ENCODE measurements at places on chromosomes 12 and 14.

GRCh38 chr12:24475337-24475736 is 473.6 kb downstream of the BCAT1 start:
- DNase-seq, result no peak

- no peak for DNase-seq
Observed at GRCh38 chr14:67908052-67908754, 88.6 kb downstream of the RAD51B start.

- DNase-seq, result no peak
Observed at GRCh38 chr12:108777156-108777555, 45.8 kb upstream of the CORO1C start.

- no peak for DNase-seq
Observed at GRCh38 chr12:71393625-71394024, 46.0 kb upstream of the LGR5 start.

GRCh38 chr14:37573356-37573755 is 21.7 kb downstream of the FOXA1 start:
- DNase-seq, result no peak

DNA sequence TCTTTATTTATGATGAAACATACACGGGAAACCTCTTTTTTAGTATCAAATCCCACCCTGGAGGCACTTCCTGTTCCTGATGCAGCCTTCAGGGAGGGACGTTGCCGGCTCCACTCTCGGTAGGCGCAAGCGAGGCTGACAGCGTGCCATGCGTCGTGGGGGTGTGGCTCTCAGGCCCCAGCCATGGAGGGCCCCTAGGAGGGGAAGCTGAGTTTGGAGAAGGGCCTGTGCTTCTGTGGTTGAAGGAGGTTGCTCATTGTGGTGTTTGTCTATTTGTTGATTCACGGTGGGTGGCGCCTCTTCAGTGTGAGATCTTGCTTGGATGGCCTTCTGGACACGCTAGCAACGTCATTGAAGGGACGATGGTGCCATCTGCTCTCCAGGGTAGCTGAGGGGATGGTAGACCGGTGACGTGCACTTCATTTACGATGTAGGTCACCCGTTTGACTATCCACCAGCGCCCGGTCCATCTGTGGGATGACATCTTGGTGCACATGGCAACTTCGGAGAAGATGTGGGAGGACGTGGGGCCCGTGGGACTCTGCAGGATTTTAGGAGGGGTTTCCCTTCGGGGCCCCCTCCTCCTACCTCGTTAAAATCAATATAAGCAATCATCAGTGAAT is 126.3 kb upstream of the RTL1 start:
- DNase-seq, result no peak

DNA sequence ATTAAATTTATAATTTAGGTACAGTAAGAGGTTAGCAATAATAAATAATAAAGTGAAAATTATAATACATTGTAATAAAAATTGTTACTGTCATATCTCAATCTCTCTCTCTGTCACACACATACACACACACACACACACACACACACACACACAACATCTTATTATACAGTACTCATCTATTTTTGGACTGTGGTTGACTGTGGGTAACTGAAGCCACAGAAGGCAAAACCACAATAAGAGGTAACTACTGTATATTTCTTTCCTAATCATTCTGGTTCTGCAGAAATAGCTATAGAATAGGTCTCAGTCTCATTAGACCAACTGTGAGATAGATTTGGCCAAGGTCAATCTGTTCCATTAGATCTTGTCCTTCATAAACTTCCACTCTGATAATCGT is 33.1 kb upstream of the PTPRO start:
- no peak for DNase-seq

- DNase-seq, result no peak
Observed at GRCh38 chr12:39277416-39277815, 165.5 kb downstream of the KIF21A start.

GRCh38 chr14:99224116-99224910 is 47.7 kb downstream of the BCL11B start:
- DNase-seq, result no peak

GRCh38 chr12:78958941-78959340 is 94.4 kb downstream of the SYT1 start:
- no peak for DNase-seq

DNA sequence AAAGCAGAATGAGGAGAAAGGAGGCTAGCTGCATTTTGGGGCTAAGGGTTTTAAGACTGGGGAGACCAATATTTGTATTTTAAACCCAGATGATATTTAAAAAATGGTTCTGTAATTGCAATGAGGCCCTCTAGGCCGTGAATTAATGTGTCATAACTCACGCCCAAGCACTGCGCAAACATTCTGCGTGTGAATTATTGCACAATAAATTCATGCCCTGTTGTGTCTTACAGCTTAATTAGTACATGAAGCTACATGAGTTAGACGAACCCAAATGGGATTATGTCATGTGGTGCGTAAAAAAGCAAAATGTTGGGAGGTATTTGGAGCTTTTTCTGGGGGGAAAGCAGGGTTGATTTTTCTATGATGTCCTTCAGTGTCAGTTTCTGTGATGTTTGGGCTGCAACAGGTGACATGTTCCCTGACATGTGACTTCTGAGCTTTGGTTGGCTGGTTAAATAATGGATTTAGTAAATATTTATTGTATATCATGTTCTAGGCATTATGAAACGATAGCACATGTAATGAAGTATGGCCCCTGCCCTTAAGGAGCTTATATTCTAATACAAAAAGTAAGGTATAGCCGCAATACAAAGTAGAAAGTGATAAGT is 30.4 kb upstream of the CISTR start:
- DNase-seq, result no peak

- DNase-seq, result no peak
Observed at GRCh38 chr14:65077318-65077717, 25.0 kb downstream of the MAX start.

GRCh38 chr12:117695956-117696355 is 272.8 kb downstream of the KSR2 start:
- no peak for DNase-seq

DNA sequence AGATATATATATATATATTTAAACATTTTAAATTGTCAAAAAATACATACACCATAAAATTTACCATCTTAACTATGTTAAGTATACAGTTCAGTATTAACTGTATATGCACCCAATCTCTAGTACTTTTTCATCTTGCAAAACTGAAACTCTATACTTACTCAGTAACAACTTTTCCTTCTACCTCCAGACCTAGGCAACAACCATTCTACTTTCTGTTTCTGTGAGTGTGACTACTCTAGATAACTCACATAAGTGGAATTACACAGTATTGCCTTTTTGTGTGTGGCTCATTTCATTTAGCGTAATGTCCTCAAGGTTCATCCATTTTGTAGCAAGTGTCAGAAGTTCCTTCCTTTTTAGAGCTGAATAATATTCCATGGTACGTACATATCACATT is 8.2 kb downstream of the FAM234B start:
- no peak for DNase-seq

DNA sequence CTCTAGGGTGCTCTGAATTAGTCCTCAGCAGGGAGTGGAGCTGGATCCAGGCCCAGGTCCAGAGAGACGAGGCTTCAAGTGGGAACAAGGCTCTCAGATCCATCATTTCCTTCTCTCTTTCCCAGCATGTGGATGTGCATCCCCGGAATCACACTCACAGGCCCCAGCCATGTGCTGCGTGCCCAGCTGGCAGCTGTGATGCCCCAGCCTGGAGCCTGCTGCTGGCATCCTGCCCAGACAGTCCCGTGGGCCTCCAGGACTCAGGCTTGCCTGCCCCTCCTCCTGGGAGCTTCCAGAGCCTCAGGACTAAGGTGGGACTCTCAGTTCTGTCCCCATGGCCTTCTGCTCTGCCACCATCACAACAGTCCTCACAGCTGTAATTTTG is 6.2 kb upstream of the KRT84 start:
- DNase-seq, result no peak

DNA sequence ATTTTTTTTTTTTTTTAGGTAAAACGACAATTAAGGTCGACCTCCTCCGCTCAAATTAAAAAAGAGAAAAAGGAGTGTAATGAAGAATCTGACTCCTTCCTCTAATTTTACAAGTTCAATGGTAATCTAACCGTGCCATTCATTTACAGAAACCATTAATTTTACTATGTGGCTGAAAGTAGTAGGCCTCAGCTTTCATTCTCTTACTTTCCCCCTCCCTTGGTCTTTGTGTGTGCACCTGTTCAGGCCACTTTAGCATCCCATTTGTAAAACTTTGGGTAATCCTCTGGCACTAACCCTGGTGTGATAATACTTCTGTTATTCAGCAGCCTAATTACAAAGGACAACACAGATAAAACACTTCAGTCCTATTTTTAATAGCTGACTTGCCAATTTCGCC is 128.1 kb downstream of the ASCL1 start:
- DNase-seq, result no peak

GRCh38 chr12:109178532-109178931 is 62.1 kb downstream of the ACACB start:
- no peak for DNase-seq

DNA sequence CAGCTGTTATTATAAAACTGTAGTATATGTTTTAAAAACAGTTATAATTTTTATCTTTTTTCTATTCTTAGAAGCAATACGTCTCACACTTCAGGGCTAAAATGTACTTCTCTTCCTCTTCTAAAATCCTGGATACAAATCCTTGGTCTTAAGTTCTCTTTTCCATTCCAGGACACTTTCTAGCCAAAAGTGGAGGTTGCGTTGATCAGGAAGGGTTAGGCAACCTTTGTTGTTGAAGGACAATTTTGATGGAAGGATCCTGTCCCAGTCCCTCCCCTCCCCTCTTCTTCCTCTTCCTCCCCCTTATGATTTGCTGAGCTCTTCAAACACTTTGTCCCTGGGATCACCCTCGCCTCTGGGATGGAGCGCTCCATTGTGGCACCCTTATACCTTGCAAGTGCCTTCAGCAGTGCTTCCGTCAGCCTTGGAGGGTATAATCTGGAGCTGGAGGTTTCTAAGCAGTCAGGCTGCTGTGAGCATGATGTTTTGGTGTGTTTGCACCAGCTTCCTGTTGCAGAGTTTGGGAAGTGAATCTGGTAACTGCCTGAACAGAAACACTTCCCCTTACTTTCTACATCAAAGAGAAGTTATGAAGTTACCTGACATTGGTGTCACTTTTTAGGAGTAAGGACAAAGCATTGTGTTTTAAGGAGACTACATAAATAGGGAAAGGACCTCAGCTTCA is 87.4 kb upstream of the SLC38A2 start:
- DNase-seq, result no peak

- no peak for DNase-seq
Observed at GRCh38 chr12:94305130-94305957, 154.3 kb downstream of the CEP83 start.

DNA sequence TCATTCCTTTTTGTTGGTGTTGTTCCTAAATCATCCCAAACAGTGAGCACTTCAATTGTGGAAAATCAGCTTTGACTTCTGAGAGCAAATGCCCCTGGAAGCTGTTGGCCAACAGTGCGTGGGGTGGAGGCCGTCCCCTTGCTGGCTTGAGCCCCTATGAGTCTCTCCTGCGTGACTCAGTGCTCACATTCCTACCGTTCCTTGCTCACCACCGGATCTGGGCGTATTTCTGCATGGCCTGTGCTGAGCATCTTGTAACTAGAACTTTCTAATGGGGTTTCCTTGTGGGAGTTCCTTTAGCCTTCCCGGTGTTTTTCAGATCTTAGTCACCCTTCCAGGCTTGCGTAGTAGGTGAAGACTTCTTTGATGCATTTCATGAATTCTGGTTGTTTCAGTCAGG is 14.7 kb downstream of the SERPINA1 start:
- no peak for DNase-seq

DNA sequence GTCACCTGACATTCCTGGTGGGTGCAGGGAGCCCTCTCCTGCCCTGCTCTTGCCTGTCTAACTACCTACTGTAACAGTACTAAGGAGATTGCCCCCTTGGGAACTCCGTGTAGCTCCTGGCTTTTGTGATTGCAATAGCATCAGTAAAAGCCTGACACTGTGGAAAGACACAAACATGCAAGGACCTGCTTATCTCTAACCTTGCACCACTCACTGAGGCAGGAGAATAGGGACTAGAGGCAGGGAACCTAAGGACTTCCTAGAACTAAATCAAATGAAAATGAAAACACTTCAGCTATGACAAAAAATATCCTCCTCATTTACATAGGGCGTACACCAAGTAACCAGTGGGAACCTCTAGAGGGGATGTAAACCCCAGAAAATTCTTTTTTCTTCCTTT is 28.5 kb downstream of the TUBA1A start:
- DNase-seq, result no peak

- no peak for DNase-seq
Observed at GRCh38 chr12:45349916-45350315, 134.0 kb downstream of the ANO6 start.
